ENCODE measurements at places on chromosomes 4 and X.

DNA sequence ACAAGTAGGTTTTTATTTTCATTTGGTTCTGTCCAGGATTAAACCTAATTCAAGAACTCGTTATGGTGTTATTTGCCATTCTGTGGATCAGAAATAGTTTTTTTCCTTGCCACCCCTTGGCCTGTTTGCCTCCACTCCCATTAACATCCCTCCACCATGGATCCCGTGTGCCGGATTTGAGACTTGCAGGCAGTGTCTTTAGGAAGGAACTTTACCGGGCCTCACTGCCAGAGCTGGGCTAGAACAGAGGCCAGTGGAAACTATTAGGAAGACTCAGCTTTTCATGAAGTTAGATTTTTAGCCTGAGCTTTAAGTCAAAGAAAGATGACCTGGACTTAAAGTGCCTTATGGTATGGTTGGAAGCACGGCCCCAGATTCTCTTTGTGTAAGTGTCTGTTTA, 2.4 kb downstream of the KLHL2 start:
- no peak for DNase-seq

DNA sequence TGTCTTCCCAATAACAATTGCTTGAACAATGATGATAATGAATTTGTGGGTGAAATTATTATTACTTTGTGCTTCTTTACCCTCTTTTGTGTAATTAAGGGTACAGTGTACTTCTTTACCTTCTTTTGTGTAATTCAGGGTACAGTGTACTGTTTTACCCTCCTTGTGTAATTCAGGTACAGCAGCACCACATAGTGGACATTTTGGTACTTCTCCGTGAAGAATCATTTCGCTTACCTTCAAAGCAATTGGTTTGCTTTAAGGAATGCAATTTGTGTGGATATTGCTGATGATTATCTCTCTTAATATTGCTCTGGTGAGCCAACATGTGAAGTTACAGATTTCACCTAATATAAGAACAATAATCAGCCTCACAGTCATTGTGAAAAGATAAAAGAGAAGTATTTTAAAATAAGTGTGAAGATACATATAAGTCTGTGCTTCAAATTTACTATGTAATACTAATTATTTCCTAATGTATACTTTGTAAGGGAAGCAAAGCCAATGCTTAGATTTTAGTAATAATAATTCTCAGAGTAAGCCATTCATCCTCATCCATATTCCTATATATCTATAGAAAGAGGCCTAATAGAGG, 27.2 kb upstream of the SEC24B start:
- peak; percentile 62 for DNase-seq

- DNase-seq: no peak
Measured at GRCh38 chr4:29551821-29552220, 1168.3 kb upstream of the PCDH7 start.

DNA sequence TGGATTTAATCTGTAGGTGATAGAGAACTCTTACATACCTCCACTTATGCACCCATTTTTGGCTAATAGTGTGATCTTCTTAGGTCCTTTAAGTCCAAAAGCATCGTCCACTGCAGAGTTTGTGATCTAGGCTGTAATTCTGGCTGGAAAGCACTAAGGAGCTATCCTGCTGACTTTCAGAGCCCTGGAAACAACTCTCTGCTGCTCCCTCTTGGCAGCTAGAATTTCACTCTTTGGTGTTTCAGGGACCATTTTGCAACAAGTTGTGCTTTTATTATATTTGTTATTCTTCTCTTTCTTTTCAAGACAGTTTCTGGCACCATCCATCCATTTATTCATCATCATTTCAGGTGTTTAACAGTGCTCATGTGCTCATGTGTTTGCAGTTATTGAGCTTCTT, 130.0 kb downstream of the RBM46 start:
- DNase-seq: no peak

- no peak for DNase-seq
Measured at GRCh38 chrX:101362757-101363156, 14.2 kb upstream of the TIMM8A start.

DNA sequence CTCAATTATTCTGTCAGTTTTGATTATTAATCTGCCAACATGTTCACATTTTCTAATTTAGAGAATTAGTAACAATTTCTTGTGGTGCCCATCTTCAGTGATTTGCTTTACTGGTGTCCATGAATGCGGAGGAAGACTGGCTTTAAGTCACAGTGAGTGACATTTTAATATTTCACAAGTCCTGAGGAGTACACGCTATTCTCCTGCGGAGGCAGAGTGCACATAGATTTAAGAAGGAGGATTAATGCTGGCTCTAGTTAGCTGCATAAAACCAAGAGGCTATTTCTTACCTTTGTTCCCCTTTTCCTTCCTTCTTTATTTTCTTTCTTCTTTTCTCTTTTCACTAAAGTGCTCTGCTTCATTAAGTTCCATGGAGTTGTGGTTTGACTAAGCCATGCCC, 495.2 kb upstream of the IGFBP7 start:
- no peak for DNase-seq

GRCh38 chr4:189828081-189828697, 112.5 kb upstream of the FRG1 start:
- no peak for DNase-seq

DNA sequence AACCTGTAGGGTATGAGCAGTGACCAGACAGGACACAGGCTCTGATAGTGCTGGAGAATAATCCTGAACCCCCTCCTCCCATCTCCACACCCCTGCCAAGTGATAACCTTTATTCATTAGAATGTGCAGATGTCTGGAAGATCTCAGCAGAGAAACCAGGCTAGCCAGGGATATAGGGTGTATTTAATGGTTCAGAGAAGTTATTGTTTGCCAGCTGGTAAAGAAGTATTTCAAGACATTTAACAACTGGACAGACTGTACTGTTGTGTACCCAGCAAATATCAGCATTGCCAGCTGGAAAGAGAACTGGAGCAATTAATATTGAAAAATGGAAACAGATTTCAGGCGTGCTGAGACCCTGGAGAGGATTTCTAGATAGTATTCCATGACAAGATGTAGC, 94.5 kb downstream of the RASGEF1B start:
- DNase-seq: no peak

- no peak for DNase-seq
Measured at GRCh38 chr4:2082118-2082517, 23.0 kb downstream of the NAT8L start.

DNA sequence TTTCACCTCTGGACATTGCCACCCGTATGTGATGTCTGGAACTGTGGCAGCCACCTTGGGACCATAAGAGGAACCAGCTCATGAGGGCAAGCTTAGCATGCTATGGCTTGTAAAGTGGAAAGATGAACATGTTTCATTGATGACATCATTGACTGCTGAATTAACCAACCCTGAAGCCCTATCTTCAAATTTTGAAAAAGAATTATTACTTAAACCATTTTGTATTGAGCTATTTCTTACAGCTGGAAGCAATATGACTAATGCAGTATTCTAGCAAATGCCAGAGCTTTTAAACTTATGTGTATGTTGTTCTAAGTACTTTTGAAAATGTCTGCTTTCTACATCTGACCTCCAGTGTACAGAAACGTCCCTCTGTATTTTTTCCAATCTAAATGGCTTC, 18.1 kb downstream of the GUCY2F start:
- DNase-seq: peak; percentile 21

- DNase-seq: no peak
Measured at GRCh38 chr4:23707652-23708026, 182.2 kb downstream of the PPARGC1A start.

- peak; percentile 61 for DNase-seq
Measured at GRCh38 chr4:176563591-176563990, 229.1 kb downstream of the VEGFC start.

GRCh38 chr4:94527556-94528233, 76.0 kb downstream of the PDLIM5 start:
- DNase-seq: no peak

DNA sequence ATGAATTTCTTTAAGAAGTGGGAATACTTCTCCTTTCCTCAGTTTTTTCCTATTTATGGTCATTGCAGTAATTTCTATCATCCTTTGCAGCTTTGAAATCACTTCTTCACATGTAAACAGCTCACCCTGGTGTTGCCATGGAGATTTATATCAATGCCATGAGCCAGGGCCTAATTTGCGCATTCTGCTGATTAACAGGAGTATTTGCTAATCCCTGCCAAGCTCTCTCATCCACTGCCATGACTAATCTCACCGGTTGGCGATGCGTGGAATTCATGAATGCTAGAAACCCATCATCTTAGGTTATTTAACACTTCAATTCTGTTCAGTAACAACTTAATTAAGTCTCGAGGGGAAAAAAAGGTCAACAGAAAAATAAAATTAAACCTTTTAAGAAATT, 11.8 kb upstream of the FGF13 start:
- DNase-seq: no peak

DNA sequence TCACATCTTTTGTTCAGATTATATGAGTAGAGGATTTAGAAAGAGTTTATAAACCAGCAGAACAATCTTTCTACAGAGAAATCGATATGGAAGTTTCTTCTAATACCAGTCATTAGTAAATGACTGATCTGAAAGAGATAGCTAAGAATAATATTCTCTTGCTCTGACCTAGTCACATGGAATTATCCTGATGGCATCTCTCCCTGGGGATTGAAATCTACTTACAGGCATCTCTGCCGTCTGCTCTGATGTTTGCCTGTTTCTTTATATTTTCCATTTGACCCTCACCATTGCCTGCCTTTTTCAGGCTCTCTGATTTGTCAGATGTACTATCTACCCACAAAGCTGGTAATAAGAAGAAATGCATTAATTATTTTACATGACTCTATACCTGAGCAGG, 1157.3 kb downstream of the PCDH7 start:
- DNase-seq: no peak

GRCh38 chr4:97531351-97531750, 611.9 kb downstream of the STPG2 start:
- no peak for DNase-seq

DNA sequence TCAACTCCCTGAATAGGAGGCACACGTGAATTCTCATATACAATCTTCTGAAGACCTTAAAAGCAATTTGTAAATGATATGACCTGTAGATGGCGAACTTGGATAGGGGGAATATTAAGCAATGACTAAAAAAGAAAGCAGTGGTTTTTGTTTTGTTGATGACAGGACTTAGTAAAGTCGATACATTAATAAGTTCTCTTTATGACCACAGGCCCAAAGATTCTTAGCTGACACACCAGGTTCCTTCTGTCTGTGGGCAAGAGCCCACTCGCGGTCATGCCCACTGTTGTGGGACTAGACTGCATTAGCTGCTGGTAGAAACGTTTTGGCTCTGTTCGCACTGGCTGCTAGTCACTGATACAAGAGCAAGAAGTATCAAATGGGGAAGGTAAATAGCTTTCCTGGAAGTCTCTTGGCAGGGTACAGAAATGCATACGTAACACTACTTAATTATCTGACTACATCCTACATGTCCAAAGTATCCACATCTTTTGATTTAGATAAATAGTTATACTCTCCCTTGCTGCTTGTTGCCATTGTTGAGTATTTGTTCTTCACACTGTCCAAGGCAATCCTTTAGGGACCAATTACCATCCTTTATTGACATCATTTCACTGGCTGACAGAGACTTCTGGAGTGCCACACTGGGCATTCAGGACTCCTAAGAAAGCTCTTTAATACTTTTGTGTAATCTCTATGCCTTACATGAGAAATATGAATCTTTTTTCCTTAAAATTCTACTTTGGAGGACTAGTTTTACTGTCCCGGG, 31.0 kb downstream of the ALPK1 start:
- peak; percentile 49 for DNase-seq

DNA sequence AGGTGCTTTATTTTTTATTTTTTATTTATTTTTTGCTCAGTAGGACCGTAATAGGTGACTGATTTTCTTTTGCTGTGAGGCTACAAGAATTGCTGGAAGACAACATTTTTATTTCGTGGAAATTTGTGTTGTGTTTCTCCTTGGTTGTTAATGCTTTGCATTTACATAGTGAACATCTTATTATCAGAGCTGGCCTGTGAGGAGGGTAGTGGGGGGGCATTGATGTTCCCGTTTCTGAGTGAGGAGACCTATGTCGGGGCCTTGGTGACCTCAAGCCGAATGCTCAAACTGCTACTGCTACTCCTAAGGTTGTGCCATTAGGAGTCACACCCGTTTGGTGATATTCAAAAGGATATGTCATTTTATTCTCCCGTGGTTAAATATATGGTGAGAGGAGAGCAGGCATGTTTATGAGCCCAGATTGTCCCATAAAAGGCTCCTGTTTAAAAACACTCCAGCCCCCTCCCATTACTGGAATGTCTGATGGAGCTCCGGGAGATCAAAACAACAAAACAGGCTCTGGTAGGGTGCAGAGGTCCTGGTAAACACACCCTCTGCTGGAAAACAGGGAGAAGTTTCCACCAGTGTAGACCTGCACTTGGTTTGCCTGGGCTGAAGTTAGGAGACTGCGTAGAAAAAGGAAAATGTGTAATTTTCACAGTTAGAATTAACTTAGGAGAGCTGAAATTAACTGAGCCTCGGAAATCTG, 5.6 kb downstream of the PDGFRA start:
- DNase-seq: no peak

DNA sequence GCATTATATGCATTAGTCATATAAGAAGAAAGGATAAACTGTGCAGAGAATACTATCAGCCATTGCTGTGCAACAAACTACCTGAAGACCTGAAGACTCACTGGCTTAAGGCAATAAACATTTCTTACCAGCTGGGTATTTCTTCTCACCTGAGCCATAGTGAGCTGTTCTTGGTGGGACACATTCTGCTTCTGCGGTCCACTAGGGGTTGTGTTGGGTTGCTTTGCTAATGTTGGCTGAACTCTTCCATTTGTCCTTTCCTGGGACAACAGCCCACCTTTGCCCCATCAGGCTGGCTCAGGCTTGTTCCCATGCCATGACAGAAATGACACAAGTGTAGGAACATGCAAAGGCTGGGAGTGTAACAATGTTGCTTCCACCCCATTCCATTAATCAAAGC, 388.6 kb downstream of the PCDH7 start:
- no peak for DNase-seq

- peak; percentile 1 for DNase-seq
Measured at GRCh38 chr4:45350438-45350837, 624.1 kb upstream of the GNPDA2 start.

DNA sequence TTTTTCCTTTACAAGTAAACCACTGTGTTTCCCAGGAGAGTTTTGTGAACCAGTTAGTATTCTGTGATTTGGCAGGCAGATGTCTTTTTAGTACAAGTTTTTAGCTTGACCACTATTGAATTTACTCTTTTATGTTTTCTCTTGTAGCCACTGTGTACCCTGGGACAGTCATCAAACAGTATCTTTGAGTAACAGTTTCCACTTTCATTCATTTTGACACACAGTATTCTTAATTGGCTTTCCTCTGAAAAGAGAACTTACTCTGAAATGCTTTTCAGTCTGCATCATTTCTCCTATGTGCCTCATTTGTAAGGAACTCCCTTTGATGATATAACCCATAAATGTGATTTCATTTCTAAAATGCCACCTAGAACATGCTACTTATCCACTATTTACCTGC, 476.5 kb downstream of the PDGFC start:
- peak; percentile 9 for DNase-seq

- peak; percentile 36 for DNase-seq
Measured at GRCh38 chr4:142728233-142728632, 117.9 kb downstream of the INPP4B start.

- no peak for DNase-seq
Measured at GRCh38 chr4:74178798-74179197, 20.9 kb downstream of the MTHFD2L start.
